ENCODE measurements at places on chromosomes 11 and 22.

GRCh38 chr11:34926101-34926830 is 9.8 kb downstream of the PDHX start:
- peak; percentile 39 for DNase-seq

- DNase-seq, result peak; percentile 38
Measured at GRCh38 chr11:120108154-120108784, 29.6 kb downstream of the TRIM29 start.

- no peak for DNase-seq
Measured at GRCh38 chr11:13450832-13451397, 12.1 kb downstream of the BTBD10 start.

- DNase-seq, result no peak
Measured at GRCh38 chr22:46113910-46114517, 36.3 kb upstream of the PPARA start.

GRCh38 chr11:93196816-93197379 is 893 bp downstream of the SLC36A4 start:
- no peak for DNase-seq

DNA sequence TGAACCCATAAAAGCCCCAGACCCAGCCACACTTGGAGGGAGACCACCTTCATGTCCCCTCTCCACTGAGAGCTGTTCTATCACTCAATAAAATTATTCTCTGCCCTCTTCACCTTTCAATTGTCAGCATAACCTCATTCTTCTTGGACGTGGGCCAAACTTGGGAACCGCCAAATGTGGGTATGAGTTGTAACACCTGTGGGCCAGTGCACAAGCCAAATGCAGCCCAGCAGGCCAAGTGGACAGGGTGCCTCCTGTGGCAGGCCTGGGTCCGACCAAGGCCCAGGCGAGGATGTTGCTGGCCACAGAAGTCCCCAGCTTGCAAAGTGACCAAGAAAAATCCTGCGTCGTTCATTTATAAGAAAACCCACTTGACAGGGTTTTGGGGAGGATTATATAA is 621.2 kb downstream of the METTL15 start:
- DNase-seq, result no peak

DNA sequence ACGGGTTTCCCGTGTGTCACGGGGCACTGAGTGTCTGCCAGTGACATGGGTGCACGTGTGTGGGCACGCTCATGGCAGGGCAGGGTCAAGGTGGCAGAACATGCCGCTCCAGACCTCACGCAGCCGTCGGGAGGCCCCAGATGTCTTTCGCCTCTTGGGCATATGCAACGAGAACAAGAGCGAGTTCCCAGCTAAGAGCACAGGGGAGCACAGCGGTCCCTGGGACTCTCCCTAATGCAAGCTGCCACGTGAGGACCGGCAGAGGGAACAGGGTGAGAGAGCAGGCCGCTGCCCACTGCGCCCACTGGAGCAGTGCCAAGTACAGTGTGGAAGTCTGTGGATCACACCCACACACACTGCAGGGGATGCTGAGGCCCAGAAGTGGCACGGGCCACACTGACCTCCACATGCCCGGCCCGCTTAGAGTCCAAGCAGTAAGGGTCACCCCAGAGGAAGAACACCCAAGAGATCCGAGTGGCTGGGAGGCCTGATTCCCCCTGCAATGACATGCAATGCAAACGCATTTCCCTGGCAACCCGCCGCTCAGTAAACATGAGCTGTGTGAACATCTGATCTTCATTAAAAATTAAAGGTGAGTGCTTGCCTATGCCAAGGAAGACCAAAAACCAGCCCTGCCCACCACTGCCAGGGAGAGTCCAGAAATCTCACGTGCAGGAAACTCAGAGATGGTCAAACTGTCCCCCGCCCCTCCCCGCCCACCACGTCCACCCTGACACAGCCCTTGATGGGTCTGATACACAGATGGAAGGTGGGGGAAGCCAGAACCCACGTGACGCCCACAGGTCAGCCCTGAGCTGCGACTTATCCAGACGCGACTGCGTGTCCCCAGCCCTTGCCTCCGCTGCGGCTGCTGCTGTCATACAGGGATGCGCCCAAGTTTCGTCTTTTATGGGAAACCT is 11.7 kb downstream of the CERK start:
- no peak for DNase-seq

DNA sequence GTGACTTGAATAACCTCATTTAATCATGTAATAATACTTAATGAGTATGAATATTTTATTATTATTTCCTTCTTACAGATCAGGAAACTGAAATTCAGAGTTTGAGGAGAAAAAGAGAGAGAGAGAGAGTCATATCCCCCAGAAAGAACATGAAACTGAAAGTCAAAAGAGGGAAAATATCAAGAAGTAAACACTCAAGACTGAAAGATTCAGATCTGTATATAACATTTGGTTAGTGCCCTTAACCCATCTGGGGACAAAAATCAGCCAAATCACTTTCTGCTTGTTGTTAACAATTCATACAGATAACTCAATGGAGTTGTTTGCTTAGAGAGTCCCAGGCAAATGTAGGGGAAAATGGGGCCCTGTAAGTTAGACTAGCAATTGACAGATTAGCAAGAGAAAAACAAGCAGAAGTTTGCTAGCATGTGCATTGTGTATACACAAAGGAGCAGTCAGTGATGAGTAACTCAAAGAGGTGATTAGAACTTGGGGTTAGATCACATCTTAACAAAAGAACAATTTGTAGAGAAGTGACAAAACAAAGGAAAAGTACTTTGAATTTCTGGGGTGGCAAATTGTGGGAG is 25.9 kb upstream of the MMP13 start:
- no peak for DNase-seq

- DNase-seq, result no peak
Measured at GRCh38 chr11:119872611-119873310, 143.8 kb upstream of the NECTIN1 start.

DNA sequence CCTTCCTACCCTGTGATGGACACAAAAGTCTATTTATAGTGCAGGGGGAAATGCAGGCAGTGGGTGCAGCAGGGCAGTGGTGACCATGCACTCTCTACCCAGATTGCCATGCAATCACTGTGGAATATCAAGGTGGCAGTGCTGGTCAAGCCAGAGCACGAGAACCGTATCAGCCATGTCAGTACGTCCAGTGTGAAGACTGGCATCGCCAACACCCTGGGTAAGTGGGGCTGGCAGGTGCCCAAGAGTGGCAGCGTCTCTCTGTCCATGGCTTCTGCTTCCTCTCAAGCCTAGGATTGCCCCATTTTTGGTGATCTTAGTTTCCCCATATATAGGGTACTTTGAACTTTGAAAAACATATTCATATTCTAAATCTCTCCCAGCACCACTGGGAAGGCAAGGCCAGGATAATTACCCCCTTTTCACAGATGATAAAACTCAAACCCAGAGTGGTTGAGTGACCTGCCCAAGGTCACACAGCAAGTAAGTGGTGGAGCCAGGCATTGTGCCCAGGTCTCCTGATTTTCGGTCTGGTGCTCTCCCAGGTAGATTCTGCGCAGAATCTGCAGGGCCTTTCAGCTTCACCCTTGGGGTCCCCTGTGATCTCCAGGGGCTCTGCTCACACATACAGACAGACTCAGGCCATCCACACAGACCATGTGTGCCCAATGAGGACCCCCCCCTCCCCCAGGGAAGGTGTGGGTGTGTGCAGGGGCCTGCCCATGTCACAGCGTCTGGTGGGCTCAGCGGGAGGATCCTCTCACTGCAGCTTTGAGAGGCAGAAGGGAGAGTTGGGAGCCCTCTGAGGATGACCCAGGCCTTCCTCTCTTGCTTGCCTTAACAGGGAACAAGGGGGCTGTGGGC is 7.1 kb downstream of the INPPL1 start:
- DNase-seq, result no peak

DNA sequence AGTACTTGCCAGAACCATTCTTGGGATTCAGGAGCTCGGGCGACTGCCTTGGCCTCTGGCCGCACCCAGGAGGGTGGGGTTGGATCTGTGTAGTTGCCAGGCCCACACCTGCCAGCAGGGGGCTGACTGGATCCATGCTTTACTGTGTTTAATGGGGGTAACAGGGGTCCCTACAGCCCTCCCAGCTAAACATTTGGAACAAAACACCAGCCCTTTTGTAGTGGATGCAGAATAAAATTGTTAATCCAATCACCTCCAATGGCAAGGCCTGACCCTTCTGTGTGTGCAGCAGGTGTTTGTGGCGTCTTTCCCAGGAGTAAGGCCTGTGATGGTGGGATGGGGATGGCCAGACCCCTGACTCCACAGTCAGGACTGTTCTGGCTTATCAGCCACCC is 22.5 kb downstream of the SUN2 start:
- DNase-seq, result peak; percentile 44

- no peak for DNase-seq
Measured at GRCh38 chr11:32028201-32028600, 62.7 kb upstream of the RCN1 start.

GRCh38 chr22:19918332-19919106 is 23.1 kb upstream of the COMT start:
- no peak for DNase-seq

- no peak for DNase-seq
Measured at GRCh38 chr11:35066783-35067423, 72.1 kb upstream of the CD44 start.

- no peak for DNase-seq
Measured at GRCh38 chr11:126992804-126993111, 7.8 kb downstream of the KIRREL3 start.

DNA sequence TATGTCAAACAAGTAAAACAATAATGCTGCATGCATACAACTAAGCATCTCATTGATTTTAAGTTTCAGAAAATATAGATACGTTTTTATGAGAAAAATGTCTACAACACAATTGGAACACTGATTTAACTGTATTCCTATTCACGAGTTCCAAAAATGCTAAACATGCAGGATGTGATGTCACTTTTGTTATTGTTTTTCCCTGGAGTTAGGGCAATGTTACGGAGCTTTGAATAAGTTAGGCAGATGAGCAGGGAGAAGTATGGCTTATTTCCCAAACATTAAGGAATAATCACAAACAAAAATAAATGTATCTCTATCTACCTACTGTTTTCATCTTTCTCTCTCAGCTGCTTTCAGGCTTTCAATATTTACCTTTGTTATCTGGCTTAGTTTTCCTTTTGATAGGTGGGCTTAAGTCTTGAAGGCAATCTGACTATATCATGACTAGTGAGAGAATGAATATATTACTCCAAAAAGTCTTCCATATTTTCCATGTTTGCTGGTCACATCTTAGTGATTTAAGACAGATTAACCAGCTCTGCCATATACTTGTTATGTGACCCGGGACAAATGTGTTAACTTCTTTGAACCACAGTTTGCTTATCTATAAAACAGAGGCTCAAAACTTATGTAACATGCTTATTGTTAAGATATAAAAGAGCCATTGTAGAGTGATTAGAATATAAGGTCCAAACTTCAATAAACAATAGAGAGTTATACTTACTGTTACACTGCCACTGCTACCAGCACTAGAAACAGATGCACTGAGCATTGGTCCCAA is 854.4 kb upstream of the CCDC90B start:
- DNase-seq, result no peak

GRCh38 chr11:74397501-74398243 is 561 bp downstream of the PGM2L1 start:
- peak; percentile 29 for DNase-seq

DNA sequence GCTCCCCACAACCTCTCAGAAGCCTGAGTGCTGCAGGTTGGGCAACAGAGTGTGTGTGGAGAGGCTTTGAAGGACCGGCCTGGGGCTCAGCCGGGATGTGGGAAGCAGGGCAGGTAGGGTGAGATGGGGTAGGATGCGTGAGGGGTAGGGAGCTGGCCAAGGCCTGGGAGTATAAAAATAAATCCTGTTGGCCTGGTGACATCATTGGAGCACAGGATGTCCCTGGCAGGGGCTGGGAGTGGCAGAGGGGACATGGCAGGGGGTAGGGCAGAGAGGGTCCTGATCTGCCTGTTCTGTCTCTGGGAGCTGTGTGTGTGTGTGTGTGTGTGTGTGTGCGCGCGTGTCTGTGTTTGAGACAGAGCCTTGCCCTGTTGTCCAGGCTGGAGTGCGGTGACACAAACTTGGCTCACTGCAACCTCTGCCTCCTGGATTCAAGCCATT is 28.6 kb downstream of the TEF start:
- no peak for DNase-seq

DNA sequence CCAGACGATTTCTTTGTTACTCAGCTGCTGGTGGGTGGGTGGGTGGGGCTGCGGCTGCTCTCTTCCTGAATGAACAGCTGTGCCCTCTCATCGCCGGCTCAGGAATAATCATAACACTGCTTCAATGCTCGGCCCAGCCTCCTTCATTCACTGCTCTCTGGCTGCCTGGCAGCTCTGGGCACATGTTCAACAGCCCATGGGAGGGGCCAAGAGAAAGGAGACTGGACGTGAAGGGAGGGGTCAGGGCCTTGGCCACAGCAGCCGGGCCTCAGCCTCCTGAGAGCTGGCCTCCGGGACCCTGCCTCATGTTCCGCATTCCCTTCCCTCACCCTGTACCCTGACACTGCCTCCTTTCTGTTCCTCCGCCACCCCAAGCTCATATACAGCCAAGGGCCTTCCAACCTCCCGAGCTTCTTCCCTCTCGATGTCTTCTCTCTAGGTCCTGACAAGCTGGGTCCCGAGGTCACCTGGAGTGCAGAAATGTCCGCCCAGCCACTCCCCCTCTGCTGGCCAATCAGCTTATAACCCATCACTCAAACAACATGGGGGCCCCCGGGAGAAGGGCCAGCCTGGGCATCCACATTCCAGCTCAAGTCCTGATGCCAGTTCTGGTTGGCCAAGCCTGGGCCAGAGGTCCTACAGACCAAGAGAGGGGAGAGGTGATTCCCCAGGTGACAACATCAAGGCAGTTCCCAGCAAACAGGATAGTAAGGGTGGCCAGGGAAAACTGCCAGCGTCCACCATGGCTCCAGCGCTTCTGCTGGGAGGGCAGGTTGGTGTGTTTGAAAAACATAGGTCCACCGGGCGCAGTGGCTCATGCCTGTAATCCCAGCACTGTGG is 3.2 kb upstream of the CSDC2 start:
- no peak for DNase-seq

DNA sequence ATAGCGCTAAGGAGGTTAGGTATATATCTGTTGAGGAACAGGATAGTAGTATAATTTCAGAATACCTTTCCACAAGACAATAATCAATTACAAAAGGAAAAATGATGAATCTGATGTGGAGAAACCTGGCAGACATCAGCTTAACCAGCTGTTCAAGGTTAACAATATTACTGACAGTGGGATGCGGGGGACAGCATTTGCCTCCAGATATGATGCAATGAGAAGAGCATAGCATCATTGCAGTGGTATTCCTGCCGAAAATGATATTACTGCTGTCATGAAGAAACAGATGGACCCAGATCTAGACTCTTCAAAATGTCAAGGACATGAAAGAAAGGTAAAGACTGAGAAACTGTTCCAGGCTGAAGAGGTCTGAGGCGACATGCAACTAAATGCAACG is 49.7 kb downstream of the RBFOX2 start:
- DNase-seq, result no peak

- no peak for DNase-seq
Measured at GRCh38 chr22:29130476-29130875, 57.6 kb downstream of the KREMEN1 start.

- DNase-seq, result no peak
Measured at GRCh38 chr22:50363166-50363802, 20.2 kb downstream of the PPP6R2 start.

- no peak for DNase-seq
Measured at GRCh38 chr11:106708348-106708747, 309.9 kb downstream of the GUCY1A2 start.

Data from activated CD4-positive, alpha-beta T cell treated with anti-CD3 and anti-CD28 coated beads for 4 hours (primary cell).